HFF-Myc (cell line): ENCODE measurements at places on chromosomes 4 and X.

DNA sequence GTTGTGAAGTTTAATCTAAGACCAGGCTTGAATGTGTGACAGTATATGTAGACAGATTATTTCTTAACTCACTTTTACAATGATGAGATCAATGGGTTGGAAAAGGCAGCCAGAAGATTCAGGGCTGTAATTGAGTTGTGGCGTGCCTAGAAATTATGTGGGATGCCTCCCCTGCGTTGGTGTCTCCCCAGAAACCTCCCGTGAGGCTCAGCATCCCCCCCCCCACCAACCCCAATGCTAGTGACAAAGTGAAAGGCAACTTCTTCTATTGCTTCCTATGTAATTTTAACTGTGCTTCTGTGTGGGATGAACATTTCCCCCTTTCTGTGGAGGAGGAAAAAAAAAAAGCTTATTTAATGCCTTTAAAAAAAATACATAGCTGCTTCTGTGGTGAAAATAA lies 297.9 kb downstream of the ARHGAP10 start:
- DNase-seq = no peak

DNA sequence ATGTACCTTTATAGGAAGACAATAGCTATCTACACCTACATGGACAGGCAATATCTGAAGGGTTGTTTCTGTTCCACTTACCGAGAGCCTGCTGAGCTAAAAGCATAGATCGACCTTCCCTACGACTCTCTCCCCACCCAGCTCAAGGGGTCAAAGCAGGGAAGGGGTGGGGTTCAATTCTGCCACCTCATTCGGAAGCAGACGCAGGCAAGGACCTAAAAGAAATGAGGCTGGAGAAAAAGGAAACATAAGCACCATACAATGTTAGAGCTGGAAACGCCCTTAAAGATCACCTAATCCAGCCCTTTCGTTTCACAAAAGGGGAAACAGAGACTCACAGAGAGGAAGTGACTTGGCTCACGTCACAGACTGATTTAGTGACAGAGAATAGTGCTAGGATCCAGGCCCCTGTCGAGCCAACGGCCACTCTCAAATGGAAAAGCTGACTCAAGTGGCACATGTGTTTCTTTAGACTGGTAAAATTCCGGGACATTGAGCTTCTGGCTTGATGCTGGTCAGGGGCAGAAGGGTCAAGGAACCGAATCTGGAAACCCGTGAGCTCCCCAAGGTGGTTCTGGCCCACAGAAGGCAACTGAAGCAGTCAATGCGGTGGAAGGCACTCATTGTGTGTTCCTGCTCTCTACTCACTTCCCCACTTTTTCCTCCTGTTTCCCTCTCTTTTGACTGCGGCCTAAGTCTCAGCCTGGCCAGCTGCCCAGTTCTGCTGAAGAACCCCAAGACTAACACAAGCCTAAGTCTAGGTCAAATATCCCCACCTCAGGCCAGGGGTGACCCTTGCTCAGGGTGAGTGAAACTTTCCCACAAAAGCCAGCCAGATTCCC lies 7.5 kb downstream of the SEPTIN6 start:
- DNase-seq = no peak

DNA sequence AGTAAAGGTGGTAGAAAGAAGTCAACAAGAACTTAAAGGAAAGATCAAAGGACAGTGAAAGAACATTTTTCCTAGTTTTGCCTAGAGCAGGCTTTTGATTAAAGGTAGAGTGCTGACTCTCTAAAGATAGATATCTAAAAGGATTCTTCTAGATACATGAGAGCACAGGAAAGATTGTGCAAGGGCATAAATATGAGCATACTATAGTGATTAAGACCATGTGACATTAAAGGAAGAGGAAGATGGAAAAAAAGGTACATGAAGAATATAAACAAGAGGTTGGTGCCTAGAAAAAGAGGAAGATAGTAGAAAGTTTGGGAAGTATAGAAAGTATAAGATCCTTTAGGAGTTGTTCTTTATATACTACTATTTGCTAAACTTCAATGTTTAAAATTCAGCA lies 26.1 kb upstream of the TET2 start:
- no peak for DNase-seq

DNA sequence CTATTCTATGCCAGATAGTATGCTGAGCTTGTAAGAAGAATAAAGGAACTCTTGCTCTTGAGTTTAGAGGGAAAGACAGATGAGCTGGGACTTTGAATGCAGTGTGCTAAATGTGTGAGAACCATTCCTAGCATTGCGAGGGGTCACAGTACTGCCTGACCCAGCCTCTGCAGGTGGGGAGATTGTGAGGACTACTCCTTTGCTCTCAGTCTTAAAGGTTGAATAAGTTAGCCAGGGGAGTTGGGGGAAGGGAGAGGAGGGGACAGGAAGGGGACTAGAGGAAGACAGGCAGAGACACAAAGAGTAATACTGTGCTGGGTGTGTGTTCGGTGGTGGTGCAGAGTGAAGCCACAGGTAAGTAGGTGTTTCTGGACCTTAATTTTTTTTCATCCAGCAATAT lies 41.7 kb downstream of the DCUN1D4 start:
- no peak for DNase-seq

- DNase-seq = no peak
Observed at GRCh38 chr4:111946800-111947199, 198.5 kb upstream of the FAM241A start.

DNA sequence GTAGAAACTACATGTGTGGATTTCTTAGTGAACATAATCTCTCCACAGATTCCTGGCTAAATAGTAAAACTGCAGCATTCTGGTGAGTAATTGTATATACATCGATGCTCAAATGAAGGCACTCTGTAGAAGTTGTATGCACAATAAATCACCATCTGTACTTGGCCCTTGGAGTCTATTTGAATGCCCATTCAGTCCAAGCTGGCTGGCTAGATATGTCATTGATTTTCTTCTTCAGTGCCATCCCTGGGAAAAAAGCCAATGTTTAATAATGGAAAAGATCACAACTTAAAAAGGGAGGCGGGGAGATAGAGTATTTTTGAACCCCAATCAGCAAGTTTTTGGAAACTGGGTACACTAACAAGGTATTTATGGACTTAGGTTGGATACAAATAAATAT lies 381.0 kb upstream of the TEX13C start:
- no peak for DNase-seq

DNA sequence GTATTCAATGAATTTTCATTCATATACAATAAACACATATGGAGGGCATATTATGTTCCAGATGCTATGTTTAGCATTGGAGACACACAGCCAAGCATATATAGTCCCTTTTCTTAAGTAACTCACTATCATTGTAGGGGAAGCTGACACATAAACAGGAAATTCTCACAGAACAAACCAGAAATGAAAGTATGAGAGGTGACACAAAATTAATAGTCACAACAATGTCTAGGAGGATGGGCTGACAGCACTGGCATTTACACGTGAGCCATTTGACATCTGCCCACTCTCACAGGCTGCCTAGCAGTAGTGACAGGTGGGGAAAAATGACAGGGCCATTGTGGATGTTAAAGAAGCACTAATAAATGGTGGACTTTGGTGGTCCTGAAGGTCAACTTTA lies 2.6 kb upstream of the CNOT6L start:
- no peak for DNase-seq

GRCh38 chr4:140198942-140199341 lies 45.0 kb upstream of the MAML3 start:
- no peak for DNase-seq

GRCh38 chrX:7191681-7192110 lies 43.7 kb upstream of the PUDP start:
- no peak for DNase-seq

- DNase-seq = no peak
Observed at GRCh38 chrX:81662381-81662780, 460.5 kb downstream of the SH3BGRL start.

DNA sequence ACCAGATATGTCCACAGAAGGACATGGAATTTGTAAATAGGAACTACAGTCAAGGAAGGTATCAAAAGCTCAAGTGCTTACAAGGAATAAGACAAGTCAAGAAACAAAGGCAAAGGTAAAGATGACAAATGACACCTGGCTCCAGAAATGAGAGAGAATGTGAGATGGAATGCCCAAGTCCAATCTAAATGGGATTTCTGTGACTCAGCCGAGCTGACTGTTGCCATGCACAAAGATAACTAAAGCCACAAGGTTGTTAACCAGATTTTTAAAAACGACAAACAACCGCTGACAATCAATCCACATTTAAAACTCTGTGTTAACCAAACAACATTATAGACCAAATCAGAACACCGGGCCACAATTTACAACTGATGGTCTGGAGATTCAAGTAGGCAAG lies 1.1 kb downstream of the NFXL1 start:
- DNase-seq = no peak

DNA sequence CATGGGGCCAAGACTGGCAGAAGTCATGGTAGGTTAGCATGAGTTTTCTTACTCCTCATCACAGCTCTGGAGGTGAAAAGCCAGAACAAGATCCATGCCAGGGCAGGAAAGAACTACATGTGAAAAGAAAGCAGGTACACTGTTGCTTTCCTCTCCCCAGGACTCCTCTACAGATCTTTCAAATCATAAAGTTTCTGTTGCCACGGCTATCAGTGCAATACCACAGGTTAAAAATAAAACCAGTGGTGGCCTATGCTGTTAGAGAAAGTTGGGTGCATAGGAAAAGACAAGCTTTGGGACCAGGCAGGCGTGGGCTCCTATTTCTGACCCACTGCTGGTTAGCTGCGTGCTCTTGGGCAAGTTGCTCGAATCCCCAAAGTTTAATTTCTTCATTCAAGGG lies 81.4 kb downstream of the SH3RF1 start:
- no peak for DNase-seq

DNA sequence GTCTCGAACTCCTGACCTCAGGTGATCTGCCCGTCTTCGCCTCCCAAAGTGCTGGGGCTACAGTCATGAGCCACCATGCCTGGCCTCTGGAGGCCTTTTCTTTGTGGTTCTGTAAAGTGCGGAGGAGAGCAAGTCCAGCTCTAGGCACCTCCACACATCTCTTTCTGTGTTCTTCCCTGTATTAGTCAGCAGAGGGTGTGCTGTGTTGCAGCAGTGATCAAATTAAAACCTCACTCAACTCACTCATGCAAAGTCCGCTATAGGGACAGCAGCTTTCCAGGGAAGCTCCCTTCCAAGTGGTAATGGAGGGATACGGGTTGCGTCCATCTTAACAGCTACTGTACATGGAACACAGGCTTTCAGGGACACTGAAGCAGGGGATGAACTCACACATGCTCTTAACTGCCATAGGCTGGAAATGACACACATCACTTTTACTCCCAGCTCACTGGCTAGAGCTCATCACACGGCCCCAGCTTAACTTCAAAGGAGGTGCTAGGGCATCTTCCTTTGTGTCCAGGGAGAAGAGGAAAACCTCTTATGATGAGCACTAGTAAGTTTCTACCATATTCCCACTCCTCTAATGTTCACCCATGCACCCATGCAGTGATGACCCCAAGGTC lies 36.0 kb upstream of the CCNG2 start:
- DNase-seq = no peak

DNA sequence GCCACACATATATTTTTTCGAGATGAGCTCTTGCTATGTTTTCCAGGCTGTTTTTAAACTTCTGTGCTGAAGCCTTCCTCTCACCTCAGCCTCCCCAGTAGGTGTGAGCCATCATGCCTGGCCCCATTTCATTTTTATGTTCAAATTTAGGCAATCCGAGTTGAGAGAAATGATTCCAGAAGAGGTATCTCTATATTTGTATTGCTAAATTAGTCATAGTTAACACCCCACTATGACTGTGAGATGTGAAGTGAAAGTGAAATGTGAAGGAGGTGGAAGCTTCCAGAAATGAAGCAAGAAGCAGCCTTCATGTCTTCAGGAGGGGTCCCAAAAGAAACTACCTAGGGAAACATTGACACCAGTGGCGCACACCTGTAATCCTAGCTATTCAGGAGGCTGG lies 17.7 kb downstream of the APELA start:
- DNase-seq = no peak

DNA sequence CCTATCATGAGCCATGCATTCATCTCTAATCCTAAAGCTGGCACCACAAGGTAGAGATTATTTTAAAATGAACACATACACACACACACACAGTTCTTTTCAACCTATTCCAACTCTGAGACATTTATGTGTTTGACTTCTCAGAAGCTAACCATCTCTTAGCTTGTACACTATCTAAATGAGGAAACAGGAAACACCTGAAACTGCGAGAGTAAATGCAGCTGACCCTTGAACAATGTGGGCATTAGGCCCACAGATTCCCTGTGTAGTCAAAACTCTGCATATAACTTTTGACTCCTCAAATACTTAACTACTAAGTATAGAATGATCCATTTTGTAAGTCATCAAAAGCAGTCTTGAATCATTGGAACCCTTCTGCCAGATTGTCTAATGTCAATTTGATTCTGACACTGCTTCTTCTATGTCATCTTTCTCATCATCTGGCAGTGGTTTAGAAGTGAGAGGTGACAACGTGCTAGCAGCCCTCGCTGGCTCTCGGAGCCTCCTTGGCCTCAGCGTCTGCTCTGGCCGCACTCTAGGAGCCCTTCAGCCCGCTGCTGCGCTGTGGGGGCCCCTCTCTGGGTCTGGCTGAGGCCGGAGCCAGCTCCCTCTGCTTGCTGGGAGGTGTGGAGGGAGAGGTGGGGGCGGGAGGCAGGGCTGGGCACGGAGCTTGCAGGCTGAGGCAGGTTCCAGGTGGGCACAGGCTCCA lies 21.4 kb upstream of the IL15 start:
- no peak for DNase-seq

GRCh38 chr4:155999725-156000124 lies 46.1 kb upstream of the CTSO start:
- DNase-seq = no peak

- no peak for DNase-seq
Observed at GRCh38 chrX:110846071-110846470, 50.5 kb upstream of the CHRDL1 start.

DNA sequence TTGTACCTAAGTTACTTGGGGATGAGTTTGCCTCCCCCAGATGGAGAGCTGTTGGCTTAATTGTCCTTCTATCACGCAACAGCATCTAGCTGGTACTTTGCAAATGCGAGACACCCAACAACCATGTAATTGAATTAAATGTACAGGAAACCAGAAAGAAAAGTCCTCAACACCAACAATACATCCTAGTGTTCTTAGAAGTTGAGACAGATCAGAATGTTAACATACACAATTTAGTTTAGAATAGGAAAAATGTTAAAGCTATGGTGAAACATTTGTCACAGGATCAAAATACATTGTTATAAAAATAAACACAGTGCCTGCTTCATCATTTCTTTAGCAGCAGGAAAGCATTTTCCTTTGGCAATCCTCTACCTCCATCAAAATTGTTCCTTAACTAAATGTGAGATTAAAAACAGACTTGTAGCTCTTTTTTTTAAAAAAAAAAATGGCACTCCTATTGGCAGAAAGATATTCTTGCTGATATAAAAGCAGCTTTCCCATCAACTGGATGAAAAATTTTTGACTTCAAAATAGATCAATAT lies 163.1 kb upstream of the MID1 start:
- no peak for DNase-seq
